T-helper 22 cell (primary cell): ENCODE measurements at places on chromosomes 4 and X.

- no peak for DNase-seq
Observed at GRCh38 chrX:39335513-39336235, 534.4 kb downstream of the MID1IP1 start.

DNA sequence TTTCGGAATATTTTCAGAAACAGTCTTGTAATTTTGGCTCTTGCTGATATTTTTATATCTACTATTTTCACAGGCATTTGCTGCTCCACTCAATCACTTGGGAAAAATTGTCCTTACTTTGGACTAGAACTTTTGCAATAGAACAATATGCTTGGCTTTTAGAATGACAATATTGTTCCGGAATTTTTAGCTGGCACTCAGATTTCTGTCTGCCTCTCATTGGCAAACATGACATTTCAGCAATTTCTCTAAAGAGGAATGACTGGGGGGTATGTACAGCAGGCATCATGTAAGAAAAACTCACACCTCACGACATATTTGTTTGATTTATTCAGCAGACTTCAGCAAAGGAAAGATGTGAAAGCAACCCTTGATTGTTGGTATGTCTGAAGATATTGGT, 243.6 kb upstream of the GPRIN3 start:
- DNase-seq: no peak

DNA sequence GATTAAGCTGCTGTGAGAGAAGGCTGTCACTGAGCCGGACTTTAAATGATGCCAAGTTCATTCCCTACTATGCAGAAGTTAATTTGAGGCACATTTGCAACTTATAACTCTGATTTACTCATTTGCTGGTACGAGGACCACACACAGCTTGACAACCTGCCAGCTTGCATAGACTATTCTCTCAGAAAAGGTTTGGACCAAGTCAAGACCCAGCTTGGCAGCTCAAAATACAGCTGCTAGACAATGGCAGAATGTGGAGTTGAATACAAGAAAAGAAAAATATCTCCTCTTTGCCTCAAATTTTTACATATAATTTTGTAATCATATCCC, 338.9 kb downstream of the DHX15 start:
- DNase-seq: no peak

DNA sequence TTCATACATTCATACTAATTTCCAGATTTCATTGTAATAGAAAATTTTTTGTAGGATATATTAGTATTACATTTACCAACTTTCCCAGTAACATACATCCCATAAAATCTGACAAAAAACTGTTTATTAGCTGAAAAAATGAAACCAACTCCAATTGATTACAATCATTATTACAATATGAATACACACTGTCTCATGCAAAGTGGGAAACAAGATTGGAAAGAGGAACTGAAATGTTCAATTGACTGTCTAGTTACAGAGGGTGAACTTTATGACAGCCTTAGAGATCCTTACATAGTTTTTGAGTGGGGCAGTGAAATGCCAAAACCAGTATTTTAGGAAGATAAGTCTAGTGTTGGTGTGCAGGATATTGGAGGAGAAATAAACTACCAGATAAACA, 2.3 kb upstream of the AMBN start:
- no peak for DNase-seq

- no peak for DNase-seq
Observed at GRCh38 chr4:1759170-1759817, 33.8 kb upstream of the FGFR3 start.

- DNase-seq: no peak
Observed at GRCh38 chrX:41875142-41875541, 48.2 kb downstream of the CASK start.

DNA sequence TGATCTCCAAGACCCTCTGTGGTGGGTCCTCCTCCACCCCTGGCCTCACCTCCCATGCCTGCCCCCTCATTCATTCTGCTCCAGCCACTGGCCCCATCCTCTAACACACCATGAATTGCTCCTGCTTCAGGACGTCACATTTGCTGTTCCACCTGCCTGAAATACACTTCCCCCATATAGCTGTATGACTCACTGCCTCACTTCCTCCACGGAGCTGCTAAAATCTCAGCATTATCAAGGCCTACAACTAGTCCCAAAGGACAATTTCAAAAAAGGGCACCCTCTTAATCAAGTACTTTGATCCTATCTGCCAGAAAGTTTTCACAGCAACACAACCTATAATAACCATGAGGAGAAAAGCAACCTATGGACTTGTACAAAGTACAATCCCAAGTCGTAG, 43.6 kb upstream of the PHOX2B start:
- DNase-seq: no peak

- DNase-seq: no peak
Observed at GRCh38 chr4:69689599-69689998, 36.6 kb upstream of the UGT2A1 start.

DNA sequence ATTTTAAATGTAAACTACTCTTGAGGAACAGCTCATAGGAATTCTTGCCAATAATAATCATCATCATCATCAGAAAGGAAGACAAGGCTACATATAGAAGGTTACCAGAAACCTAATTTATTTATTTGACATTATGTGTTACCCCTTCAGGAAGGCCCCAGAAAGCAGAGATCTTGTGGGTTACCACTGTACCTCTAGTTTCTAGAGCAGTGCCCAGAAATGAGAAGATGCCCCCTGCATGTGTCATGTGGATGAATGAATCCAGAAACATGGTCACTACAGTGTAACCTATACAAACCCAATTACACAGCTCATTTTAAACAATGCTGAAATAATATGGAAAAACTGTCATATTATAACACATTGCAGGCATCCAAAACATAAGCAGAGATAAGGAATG, 70.4 kb downstream of the ARAP2 start:
- no peak for DNase-seq

DNA sequence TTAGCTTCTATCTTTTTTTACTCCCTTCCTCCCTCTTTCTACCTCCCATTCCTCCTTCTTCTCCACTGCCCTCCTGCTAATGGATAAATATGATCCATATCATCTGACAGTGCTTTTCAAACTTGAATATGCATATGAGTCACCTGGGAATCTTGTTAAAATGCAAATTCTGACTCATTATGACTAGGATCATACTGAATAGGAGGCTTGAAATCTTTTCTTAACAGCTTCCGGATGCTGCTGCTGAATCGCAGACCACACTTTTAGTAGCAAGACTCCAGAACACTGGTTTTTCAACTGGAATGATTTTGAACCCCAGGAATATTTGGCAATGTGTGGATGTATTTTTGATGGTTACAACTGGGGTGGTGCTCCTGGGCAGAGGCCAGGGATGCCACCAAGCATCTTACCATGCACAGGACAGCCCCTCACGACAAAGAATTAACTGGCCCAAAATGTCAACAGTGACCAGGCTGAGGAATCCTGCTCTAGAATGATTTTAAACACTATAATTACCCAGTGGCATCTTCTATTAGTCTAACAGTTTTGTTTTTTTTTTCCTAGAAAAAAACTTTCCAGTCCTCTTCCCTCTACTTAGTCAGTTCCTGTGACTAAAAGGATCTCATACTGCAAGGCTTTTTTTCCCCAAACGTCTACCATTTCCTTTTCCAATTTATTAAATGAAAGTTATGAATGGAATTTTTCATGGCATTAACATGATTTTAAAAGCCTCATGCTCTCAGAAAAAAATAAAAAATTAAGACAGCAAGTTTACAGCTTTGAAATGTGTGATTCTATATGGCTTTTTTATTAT, 10.6 kb upstream of the PYURF start:
- DNase-seq: no peak

DNA sequence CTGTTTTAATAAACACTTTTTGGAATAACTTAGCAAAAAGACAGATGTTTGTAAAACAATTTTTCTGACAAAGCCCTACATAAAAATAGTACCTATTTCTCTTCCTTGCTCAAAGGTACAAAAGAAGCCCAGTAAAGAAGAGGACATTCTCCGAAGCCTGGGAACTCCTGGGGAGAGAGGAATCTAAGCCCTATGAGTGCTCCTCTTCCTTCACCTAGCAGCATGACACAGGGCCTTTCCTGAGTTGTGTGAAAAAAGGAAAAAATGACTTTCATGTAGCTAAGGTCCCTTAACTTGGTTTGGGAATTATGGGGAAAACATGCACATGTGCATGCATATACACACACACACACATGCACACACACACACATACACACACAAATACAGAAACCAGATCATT, 586.9 kb downstream of the TMA16 start:
- no peak for DNase-seq

DNA sequence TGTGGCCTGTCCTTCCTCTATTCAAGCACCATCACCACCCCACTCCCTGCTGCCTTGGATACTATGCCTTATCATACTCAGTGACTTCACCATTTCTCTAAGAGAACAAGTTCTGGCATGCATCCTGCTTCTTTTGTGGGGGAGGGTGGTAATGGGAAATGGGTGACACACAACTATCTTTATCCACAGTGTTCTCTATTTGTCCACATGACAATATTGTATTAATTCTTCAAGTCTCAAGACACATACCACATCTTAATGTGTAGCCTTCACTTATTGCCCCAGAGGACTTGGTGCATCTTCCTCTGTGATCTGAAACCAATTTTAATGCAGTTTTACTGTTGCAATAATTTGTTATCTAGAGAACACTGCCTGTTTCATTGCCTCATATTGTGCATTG, 29.3 kb upstream of the UGT2B7 start:
- no peak for DNase-seq

GRCh38 chr4:118032691-118033090, 1.6 kb upstream of the NDST3 start:
- DNase-seq: no peak

- no peak for DNase-seq
Observed at GRCh38 chrX:13491061-13491460, 78.3 kb upstream of the EGFL6 start.

- no peak for DNase-seq
Observed at GRCh38 chr4:22500128-22500611, 15.7 kb downstream of the ADGRA3 start.

DNA sequence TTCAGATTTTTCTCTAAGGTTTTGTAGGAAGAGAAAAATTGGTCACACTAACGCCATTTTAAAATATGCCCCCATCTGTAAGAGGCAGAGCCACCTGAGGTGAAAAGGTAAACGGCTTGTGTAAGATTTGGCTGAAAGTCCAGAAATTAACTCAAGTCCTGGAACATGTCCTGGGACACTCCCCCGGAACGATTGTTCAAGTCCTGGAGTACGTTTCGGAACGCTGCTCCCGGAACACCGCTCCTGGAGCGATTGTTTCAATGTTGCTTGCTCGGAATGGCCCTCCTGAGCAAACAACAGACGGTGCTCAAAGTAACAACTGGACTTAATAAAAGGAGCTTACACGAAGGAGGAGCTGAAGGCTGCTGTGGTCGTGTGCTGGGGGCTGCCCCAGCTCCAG, 796.5 kb upstream of the SLIT2 start:
- no peak for DNase-seq

GRCh38 chr4:71549516-71550160, 210.8 kb downstream of the SLC4A4 start:
- no peak for DNase-seq

DNA sequence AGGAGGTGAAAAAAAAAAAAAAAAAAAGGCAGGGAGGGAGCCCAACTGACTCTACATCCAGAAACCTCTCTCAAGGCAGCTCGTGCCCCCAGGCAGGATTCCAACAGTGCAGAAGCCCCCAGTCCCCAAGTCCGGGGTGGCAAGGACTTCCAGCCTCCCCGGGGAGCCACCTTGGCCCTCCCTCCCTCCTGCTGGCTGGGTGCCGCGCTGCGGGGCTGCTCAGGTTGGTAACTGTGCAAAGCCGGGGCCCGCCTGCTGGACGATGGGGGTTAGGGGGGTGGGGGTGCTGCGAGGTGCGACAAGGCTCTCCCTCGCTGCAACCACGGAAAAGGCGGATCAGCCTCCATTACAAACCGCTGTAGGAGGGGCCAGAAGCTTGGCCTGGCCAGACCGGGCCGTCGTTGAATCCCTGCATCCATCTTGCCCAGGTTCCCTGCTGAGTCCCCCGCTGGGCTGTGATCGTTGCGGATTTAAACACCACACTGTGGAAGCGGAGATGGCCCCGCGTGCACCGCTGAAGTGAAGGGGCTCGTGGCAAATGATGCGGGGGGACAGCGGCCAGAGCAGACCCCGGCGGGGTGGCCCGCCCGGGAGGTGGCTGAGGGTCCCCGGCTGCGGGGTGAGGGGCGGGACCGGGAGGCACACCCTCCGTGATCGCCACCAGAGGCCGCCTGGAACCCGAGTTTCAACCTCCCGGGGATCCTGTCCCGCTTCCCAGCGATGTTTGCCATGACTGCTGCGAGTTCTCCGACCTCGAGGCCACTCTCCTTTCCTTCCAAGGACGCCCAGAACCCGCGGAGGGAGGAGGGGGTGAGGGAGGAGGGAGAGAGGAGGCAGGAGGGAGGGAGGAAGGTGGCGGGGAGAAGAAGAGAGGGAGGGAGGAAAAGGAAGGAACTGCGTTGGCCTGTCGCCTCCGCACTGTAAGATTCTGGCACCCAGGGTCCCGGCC, 58.0 kb upstream of the DDX3X start:
- DNase-seq: no peak
